ENCODE measurements at places on chromosomes 2 and 18. TPM values are rescaled to one million over a fixed set of nuclear protein-coding genes. Genes with fewer than 3 reads are reported as not detected.

ABCB11 gene
- total RNA-seq: not detected

BCL11A gene
- 0.37 TPM for total RNA-seq

CTLA4 gene
- not detected for total RNA-seq

LYPD6 gene
- total RNA-seq: 4.4 TPM
